ENCODE measurements at places on chromosomes 2 and 18. TPM values are rescaled to one million over a fixed set of nuclear protein-coding genes. Genes with fewer than 3 reads are reported as not detected.

Gene CETN1
- total RNA-seq = not detected

Gene CD8B
- not detected for total RNA-seq

Gene UGT1A4
- not detected for total RNA-seq

Gene TDRD15
- total RNA-seq = not detected

Gene STPG4
- not detected for total RNA-seq

Gene MBP
- total RNA-seq = 0.64 TPM

Gene SETBP1
- 12.0 TPM for total RNA-seq

Gene RNF152
- total RNA-seq = 23.0 TPM

Gene LIPT1
- 9.1 TPM for total RNA-seq

Gene C2orf78
- total RNA-seq = 0.06 TPM

Gene HOXD13
- not detected for total RNA-seq

Gene EPAS1
- 1.1 TPM for total RNA-seq

Gene SLC35G4
- total RNA-seq = not detected

Gene RGPD4
- total RNA-seq = 0.06 TPM

Gene SLC8A1
- 9.6 TPM for total RNA-seq

Gene CAPN13
- total RNA-seq = not detected

Gene SGPP2
- total RNA-seq = 0.34 TPM

Gene INHA
- total RNA-seq = not detected

Gene LINC00305
- not detected for total RNA-seq

Gene COBLL1
- 4.3 TPM for total RNA-seq

Gene CCDC195
- not detected for total RNA-seq

Gene DOK1
- total RNA-seq = 13.2 TPM

All from neural progenitor cell (in vitro differentiated cells).